ENCODE measurements at places on chromosomes 7 and 10.
A peak's percentile ranks its signal among the peaks of the same experiment; 100 is the strongest.

GRCh38 chr10:64023926-64024470 lies 502.8 kb downstream of the REEP3 start:
- no peak for DNase-seq

- no peak for DNase-seq
Measured at GRCh38 chr10:70673929-70674559, 1.7 kb downstream of the ADAMTS14 start.

GRCh38 chr10:1454951-1455350 lies 282.4 kb downstream of the ADARB2 start:
- DNase-seq, result no peak

DNA sequence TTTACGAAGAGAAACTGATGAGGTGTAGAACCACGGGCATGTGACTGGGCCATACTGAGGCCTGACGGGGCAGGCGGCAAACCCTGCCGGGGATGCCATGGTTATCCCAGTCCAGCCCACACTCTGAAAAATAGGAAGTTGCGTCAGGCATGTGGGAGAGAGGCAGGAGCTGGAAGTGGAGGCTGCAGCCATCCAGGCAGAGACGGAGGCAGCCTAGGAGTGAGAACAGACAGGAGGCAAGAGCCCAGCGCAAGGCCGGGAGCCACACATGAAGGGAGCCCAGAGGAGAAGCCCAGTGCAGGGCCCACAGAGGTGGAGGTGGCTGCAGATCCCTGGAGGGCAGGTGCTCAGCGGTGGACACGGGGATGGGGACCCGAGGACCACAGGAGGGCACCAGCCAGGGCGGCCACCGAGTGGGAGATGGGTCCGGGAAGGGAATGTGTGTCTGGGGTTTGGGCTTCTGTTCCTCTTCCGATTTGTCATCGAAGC lies 175.2 kb upstream of the PPP2R2D start:
- no peak for DNase-seq

DNA sequence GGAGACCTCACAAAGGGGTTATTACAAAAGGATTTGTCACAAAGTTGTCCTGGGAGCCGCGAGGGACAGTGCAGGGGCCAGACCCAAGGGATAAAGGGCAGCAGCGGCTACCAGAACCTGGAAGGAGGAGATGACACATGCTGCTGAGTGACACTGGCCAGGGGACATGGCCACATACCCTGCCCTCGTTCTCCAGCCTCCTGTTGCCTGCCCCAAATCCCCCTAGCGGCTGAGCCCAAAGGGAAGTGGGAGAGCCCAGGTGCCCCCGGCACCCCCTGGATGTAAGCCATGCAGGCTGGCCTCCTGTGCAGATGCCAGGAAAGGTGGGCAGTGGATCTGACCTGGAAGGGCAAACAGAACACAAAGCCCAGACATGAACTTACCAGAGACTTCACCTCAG lies 42.7 kb downstream of the C10orf143 start:
- no peak for DNase-seq

DNA sequence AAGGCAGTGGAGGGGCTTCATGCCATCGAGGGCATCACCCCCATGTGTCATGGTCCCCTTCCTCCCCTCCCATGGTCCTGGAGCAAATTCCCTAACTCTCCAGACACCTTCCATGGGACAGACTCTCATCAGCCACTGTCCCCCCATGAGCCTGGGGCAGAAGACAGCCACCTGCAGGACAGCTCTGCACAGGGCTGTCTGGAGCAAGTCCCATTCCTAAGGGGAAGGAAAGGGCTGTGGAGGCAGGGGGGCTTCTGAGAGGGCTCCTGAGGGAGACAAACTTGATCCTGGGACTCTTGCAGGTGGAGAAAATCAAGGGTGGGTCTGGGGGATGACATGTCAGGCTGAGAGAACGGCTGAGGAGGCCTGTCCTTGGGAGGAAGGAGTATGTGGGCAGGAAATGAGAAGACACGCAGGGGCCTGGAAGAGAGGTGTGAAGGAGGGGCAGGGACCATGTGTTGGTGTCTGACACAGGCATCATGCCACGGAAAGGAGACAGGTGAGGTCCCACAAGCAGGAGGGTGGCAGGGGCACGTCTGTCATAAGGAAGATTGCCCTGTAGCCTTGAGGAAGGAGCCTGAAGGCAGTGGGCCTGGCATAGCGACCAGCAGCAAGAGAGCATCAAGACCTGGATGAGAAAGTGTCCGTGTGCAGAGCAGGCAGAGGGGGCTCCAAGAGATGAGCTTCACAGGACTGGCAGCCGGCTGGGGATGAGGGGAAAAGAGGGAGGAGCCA lies 14.4 kb upstream of the GDF10 start:
- no peak for DNase-seq

DNA sequence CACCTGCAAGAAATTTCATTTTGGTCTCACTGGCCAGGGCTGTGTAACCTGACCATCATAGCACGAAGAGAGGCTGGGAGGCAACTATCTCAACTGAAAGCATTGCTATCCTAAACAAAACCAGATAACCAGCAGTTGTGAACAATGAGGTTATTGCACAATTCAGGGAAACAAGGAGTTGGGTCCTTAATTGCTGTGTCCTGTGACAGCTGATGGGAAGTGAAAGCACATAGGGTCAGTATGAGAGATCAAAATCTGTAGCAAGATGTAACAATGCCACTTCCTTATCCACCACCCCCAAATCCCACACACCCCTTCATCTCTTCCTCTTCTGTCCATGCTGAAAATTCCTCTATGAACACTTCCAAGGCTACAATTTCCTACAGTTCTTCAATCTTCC lies 80.2 kb downstream of the HTR7 start:
- peak; percentile 17 for DNase-seq

DNA sequence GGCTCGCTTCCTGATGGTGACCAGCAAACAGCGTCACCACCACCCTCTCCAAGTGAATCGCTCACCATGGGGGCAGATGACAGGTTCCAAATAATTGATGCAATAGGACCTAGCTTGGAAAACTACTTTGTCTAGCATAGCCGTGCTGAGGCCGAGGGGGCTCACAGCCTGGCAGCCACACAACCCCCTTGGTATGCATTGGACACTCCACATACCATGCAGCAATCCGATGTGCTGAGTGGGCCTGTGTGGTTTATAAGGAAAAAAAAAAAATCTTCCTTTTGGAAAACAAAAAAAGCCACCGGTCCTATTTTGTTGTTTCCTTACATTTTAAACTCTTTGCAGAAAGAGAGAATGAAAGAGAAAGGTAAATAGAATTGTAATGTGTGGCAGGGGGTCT lies 15.1 kb downstream of the GATA3 start:
- DNase-seq, result no peak

DNA sequence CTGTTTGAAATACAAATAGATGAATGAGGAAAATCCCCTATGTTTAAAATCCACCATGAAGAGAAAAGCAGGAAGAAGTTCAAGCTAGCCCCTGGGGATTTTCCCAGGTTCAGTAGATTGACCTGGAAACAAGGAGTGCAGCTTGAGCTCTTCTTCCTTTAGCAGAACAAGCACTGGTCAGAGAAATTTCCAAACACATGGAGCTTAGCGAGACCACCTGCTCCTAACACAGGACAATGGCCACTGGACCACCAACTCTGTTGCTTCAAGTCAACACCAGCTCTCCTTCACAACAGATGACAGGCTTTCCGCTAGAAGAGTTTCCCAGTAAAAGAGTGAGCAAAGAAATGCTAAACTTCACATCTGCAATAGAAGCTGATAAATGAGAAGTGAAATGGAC lies 9.4 kb upstream of the FBXW4 start:
- DNase-seq, result no peak

DNA sequence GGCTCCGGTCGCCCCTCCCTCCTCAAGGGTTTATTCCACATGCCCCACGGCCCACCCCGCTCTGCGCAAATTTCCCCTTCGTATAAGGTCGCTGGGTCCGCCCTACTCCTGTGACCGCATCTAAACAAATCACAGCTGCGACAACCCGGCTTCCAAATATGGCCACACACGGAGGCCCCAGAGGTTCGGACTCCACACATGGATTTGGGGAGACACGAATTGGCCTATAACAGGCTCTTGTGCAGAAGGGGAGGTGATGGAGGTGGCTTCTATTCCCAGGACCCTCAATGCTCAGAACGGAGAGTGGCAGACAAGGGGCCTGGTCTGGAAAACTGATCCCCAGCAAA lies 90.1 kb downstream of the FOXL3 start:
- DNase-seq, result no peak

- DNase-seq, result no peak
Measured at GRCh38 chr10:99234041-99234790, 1.4 kb downstream of the HPSE2 start.

DNA sequence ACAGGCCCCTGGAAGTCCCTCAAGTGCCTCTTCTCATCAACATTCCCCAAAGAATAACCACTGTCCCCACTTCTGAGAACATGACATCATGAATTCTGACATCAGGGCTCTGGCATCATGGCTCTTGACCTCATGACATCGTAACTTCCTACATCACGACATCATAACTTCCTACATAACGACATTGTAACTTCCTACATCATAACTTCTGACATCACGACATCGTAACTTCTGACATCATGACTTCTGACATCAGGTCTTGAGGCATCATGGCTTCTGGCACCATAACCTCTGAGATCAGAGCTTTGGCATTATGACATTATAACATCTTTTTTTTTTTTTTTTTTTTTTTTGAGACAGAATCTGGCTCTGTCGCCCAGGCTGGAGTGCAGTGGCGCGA lies 66.7 kb upstream of the FAM20C start:
- DNase-seq, result no peak

GRCh38 chr10:13847201-13847631 lies 260.5 kb downstream of the PRPF18 start:
- no peak for DNase-seq

GRCh38 chr10:101545898-101546297 lies 42.2 kb downstream of the POLL start:
- DNase-seq, result no peak

- peak; percentile 29 for DNase-seq
Measured at GRCh38 chr7:48088559-48089045, 463 bp upstream of the UPP1 start.

DNA sequence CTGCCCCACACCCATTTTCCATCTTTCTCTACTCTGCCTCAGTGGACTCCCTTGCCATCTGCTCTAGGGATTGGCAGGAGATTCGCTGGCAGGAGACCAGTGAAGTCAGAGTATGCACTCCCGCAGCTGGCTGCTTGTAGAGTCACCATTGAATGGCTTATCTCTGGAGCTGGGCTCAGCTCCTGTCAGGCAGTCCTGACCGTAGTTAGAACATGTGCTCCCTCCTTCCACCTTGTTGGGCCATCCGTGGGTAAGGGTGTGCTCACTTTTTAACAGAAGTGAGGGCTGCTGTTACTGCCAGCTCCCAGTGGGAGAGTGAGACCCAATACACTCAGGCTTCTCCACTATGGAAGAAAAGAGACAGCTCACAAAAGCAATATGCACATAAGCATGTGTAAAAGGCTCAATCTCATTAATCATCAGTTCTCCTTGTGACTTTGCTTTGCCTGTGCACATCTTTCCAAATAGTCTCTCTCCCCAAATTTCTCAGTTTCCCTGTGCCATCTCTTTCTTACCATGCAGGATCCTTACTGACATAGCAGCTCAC lies 773.3 kb downstream of the GRID1 start:
- DNase-seq, result no peak

DNA sequence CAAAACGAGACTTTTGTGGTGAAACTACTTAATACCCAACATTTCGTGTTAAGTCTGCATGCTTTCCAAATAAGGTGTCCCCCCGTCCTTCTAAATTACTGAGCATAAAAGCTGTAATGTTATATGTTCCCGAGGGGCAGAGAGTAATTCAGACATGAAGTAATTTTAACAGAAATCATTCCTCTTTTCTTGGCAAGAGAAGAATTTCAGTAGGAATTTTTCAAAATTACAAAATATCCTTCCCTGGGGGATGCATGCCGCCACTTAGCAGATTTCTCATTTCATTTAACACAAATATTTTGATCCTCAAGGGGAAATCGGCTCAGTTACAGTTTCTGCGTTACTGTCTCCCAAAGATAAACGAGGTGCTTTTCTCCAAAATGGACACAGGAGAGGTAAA lies 213.2 kb upstream of the RHOBTB1 start:
- DNase-seq, result no peak

- no peak for DNase-seq
Measured at GRCh38 chr7:114940220-114940619, 18.3 kb downstream of the MDFIC start.

DNA sequence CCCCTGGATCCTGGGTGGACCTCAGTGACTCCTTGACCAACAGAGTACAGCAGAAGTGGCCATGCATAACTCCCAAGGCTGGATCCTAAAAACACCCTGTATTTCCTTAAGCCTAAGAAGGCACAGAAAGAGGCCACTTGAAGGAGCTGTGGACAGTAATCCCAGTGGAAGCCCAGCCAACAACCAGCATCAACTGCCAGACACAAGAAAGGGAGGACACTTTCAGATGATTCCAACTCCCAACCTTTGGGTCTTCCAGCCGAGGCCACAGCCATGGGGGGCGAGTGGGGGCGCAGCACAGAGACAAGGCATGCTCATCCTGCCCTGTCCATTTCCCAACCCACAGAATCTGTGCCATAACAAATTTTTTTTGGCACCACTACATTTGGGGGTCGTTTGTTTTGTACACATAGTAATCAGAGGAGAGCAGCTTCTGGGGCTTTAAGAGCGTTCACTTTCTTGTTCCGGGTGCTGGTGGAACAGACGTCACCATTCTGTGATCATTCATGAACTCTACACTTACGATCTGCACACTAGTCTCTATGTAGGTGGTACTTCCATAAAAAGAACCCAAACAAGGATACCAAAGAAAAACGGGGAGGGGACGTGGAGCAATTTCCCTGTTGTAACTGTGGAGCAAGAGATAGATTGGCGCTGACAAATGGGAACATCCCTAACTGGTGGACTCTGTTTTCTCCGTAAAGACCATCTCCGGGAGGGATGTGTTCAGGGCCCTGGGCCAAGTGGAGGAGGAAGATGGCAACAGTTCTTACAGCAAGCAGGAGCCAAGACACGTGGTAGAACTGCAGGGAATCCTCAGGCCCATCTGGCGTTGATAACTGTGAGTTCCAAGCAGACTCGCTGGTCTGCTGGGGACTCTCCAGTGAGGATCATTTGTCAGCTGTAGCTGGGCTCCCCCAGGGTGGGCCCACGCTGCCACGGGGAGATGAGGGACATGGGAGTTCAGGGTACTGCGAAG lies 6.0 kb upstream of the SLC29A3 start:
- DNase-seq, result peak; percentile 26

Data from globus pallidus (tissue), 1 donor.